ENCODE measurements at places on chromosomes 5 and 9.

DNA sequence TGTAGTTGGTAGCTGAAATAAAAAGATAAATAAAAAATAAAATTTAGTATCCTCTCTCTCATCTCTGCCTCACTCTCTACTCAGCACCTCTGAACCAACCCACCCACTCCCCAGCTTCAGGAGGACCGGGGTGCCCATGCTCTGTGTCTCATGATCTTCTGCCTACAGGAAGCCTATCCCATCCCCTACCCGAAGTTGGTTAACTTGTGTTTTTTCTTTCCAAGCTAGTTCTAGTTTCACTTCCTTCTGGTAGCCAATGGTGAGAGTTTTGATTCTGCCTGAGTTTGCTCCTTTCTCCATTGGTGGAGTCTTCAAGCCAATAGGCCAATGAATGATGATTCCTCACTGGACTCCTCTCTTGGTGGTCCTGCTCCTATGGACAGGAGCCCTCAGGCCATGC is 32.1 kb downstream of the SNX24 start:
- peak; percentile 11 for DNase-seq

DNA sequence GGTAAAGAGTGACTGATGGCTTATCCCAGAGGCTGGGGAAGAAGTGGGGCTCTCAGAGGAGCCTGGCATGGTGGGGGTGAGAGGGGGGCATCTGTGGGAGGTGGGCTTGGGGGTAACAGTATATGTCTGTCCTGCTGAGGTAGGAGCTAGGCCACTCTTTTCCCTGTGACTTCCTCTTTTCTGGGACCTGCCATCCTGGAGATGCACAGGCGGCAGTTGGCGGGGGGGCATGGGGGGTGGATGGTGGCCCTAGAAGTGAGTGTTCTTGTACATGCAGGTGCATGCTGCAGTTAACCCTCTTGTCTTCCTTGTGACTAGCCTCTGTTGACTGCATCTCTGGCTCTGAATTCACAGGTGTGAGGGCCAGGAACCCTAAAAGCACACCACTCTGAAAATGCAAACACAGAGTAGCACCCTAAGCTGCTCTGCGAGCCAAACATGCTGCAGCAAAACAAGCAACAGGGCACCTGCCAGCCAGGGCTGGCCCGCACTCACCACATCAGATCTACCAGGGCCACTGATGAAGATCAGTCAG is 123.8 kb upstream of the SHB start:
- DNase-seq = no peak

- no peak for DNase-seq
Observed at GRCh38 chr5:65252977-65253376, 228.7 kb downstream of the ADAMTS6 start.

GRCh38 chr5:54520940-54521339 is 3.4 kb downstream of the SNX18 start:
- no peak for DNase-seq

- no peak for DNase-seq
Observed at GRCh38 chr9:76897804-76898525, 7.9 kb downstream of the PRUNE2 start.

- no peak for DNase-seq
Observed at GRCh38 chr9:2213830-2214468, 198.8 kb downstream of the SMARCA2 start.

DNA sequence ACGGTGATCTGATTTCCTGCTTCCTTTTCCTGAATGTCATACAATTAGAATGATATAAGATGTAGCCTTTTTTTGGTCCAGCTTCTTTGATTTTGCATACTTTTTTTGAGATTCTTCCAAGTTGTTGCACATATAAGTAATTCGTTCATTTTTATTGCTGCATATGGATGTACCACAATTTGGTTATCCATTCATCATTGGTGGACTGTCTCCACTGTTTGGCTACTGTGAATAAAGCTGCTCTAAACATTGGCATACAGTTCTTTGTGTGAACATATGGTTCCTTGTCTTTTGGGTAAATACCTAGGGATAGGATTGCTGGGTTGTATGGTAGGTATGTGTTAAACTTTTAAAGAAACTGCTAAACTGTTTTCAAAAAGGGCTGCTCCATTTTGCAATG is 52.6 kb downstream of the OR1J1 start:
- DNase-seq = no peak
